ENCODE measurements at places on chromosomes 16 and 17.

DNA sequence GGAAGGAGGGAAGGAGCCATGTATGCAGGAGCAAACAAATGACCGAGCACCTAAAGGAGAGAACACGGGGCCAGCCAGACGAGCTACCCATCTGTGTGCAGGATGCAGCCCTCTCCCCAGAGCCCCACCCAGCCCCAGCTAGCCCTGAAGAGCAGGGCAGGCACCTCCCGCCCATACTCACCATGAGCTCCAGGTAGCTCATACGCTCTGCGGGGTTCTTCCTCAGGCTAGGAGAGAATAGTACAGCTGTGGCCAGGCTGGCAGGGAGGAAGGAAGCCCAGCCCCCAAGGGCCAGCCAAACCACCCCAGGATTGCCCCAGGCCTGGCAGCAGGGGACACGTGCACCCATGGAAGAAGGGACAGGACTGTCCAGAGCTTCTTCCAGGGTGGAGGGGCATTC, 81.9 kb downstream of the KCNJ18 start:
- DNase-seq, result no peak

- DNase-seq, result no peak
These were observed 389.5 kb downstream of the SLC39A11 start for GRCh38 chr17:72702998-72703397.

- DNase-seq, result no peak
These were observed 806 bp downstream of the MRM1 start for GRCh38 chr17:36602030-36602748.

- DNase-seq, result peak; percentile 48
These were observed 102.6 kb downstream of the ZNF778 start for GRCh38 chr16:89319886-89320781.

DNA sequence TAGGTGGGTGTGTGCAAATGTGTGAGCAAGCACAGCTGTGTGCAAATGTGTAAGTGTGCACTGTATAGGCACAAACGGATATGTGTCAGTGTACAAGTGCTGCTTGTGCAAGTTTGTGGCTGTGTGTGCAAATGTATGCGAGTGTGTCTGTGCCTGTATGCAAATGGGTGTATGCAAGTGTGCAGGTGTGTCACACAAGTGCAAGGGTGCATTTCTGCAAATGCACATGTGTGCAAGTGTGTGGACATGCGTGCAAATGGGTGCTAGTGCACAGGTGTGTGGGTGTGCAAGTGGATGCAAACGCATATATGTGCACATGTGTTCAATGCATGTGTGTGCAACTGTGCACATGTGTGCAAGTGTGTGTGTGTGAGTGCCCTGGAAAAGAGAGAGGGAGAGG, 76.5 kb upstream of the TNRC6C start:
- DNase-seq, result no peak

- DNase-seq, result no peak
These were observed 604.7 kb upstream of the SOX9 start for GRCh38 chr17:71516149-71516548.

DNA sequence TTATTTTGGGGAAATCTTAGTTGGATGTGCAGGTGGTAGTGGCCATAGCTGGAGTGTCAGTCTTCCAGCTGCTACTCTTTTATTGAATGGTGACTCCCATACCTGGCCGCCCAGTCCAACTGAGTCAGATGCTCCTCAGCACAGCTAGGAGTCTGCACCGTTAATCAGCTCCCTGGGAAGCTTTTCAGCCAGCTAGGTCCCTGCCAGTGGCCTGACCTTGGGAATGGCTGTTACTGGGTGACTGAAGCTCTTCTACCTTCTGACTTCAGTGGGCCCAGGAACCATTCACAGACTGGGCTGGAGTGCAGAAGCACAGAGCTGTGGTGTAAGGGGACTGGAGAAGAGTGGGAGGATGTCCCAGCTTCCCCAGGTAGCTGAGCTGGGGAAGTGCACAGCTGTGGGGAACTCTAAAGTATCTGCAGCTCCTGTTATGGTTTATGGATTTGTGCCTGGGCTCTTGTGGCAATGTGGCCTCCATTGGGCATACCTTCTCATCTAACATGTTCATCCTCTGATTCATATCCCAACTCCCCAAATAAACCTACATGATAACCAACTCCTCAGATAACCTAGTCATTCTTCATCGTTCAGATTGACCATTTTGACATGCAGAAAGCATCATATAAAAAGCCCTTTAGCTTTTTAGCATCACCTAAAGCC, 14.0 kb downstream of the ALKBH5 start:
- no peak for DNase-seq

- DNase-seq, result no peak
These were observed 25.9 kb downstream of the SREBF1 start for GRCh38 chr17:17810895-17811248.

GRCh38 chr17:77779711-77780539, 178.6 kb upstream of the TNRC6C start:
- DNase-seq, result no peak

GRCh38 chr16:54143934-54144571, 142.5 kb downstream of the IRX3 start:
- DNase-seq, result no peak

DNA sequence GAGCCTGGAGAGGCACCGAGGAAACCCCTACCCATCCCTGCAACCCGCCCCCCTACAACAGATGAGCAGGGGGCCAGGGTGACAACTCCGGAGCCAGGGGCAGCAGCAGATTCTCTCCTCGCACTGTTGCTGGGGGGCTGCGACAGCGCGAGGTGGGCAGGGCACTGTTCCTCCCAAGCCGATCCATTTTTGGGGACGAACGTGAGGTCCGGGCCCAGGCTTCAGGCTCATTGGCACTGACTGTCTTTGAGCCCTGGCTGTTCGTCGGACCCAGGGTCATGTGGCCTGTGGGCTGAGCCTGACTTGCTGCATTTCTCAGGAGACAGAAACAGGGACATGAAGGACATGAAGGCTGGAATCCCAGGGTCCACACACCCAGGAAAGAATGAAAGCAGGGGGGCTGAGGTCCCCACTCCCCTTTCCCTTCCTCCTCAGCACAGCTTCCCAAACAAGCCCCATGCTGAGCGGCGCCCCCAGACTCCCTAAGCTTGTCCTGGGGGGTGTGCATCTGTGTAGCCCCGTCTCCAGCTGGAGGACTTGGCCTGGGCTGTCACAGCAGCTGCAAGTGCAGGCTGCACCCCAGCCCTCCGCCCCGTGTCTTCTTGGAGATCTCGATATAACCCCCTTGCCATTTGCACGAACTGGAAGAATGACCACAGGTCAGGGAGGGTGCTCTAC, 18.7 kb downstream of the CEP295NL start:
- no peak for DNase-seq

- no peak for DNase-seq
These were observed 363.5 kb upstream of the EEF2KMT start for GRCh38 chr16:5461141-5461540.

- no peak for DNase-seq
These were observed 3.7 kb upstream of the RAB40C start for GRCh38 chr16:586047-586644.

GRCh38 chr16:77304134-77304533, 104.9 kb downstream of the SYCE1L start:
- DNase-seq, result no peak

DNA sequence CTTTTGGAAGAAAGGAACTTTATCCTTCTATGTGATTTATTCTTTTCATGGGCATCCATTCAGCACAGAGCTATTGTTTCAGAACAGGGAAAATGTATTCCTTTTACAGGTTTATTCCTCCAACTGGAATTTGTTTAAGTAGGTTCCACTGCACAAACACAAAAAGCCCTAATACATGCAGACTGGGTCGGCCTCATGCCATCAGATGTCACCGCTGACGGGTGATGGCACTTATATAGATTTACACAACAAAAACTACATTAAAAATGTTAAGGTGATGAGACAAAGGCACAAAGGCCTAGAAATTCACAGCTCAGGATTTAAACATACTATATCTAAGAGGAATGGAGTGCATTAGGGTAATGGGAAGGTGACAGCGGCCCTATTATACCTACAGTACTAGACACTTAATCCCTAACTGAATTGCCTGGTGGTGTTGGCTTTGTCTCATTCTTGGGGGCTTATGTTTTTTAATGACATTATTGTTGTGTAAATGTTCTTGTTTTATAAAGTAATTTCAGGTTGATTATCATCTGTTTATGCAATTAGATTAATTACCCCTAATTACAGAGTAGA, 276.4 kb upstream of the PSMD7 start:
- no peak for DNase-seq

- no peak for DNase-seq
These were observed 16.7 kb upstream of the BAIAP2 start for GRCh38 chr17:81018044-81018802.

DNA sequence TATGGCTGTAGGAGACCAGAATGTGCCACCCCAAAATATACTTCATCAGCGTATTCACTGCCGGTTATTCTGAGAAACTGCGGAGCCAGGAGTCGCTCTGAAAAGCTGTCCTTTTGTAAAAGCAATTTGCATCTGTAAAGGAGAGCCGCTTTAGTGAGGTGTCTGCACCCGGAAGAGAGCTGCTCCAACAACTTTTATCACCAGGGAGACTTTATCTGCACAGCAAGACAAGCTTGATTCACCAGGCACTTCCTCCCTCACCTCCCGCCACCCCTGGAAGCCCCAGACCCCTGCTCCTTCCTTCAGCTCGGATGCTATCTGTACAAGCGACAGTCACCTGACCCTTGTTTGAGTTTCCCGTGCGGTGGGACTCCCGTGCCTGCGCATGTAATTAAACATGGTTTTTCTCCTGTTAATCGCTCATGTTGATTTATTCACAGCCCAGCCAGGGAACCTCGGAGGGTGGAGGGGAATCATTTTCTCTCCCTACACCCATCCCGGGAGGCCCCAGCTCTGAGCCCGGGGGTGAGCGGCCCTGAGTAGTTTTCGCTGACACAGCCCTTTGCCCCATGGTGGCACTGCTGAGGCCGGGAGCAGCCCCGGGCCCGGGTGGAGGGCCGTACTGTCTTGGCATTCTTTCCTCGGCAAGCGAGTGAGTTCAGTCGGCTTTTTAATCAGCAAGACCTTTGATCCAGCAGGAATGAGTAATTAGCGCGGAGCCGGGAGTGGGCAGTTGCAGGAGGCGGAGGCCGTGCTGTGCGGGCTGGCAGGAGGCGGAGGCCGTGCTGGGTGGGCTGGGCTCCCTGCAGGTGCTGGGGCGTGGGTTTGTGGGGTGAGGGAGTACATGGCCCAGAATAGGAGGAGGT, 222.7 kb upstream of the CIBAR2 start:
- DNase-seq, result no peak

DNA sequence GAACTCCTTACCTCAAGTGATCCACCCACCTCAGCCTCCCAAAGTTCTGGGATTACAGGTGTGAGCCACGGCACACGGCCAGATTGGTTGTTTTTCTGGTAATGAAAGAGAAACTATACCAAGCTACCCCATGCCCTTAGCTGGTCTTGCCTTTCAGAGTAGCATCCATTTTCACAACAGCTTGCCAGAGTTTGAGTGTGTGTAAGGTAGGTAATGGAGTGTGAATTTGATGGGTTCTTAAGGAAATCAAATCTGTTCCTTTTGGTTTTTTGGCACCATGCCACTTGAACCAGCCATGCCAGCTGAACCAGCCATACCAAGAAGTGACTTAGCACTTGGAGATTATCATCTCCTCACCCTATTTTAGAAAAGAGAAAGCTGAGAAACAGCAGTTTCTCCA, 5.1 kb downstream of the CALCOCO2 start:
- DNase-seq, result no peak

GRCh38 chr16:23581764-23582163, 14.4 kb downstream of the NDUFAB1 start:
- DNase-seq, result no peak

DNA sequence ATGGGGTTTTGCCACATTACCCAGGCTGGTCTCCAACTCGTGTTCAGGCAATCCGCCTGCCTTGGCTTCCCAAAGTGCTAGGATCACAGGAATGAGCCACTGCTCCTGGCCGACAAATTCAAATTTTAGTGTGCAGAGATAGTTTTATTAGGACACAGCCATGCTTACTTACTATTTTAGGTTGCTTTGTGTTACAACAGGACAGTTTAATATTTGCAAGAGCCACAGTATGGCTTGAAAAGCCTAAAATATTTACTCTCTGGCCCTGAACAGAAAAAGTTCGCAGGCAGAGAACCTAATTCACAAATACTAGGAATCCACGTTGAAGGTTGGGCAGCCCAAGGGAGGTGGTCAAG, 12.6 kb upstream of the ETV4 start:
- DNase-seq, result no peak

- no peak for DNase-seq
These were observed 23.4 kb downstream of the CBFB start for GRCh38 chr16:67052399-67052798.

DNA sequence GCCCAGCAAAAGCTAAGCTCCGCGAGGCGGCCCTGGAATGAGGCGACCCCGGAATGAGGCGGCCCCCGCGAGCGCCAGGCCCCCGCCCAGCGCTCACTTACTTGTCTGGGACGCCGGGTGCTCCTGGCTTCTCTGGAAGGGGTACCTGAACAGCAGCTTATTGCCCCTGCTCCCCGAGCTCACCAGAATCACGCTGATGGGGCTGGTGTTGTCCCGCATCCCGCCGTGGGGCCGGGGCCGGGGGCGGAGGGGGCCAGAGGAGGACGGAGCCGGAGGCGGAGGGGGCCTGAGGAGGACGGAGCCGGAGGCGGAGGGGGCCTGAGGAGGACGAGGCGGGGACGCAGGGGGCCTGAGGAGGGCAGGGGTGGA, 440 bp downstream of the NPRL3 start:
- DNase-seq, result peak; percentile 30

DNA sequence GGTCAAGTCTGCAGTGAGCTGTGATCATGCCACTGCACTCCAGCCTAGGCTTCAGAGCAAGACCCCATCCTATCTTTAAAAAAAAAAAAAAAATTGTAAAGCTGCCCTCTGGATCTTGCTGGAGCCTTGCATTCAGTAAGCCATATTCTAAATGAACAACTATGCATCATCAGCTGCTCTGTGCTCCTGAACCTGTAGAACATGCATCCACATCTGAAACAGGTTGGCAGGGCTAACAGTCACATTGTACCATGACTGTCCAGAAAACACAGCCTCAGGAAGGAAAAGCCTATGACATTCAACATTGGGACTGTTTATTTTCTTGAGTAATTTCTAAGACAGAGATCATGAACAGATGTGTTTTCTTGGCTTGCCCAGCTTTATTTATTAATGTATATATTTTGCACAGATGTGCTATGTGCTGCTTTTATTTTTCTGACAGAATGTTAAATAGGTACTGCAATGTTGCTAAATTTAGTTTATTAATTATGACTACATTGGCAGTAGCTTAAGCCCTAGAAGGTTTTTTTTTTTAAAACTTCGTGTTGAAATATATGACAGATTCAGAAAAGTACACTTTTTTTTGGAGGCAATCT, 19.8 kb downstream of the ACSF2 start:
- no peak for DNase-seq

GRCh38 chr17:28545787-28546415, 6.5 kb downstream of the UNC119 start:
- no peak for DNase-seq

- DNase-seq, result no peak
These were observed 232.2 kb downstream of the ZNF423 start for GRCh38 chr16:49623501-49624266.

GRCh38 chr17:44137891-44138709, 3.6 kb upstream of the HROB start:
- DNase-seq, result peak; percentile 81

- DNase-seq, result peak; percentile 47
These were observed 8.2 kb downstream of the ADCY7 start for GRCh38 chr16:50274326-50275097.
